Glomerular endothelial cell (primary cell): ENCODE measurements at places on chromosomes 3 and 15.

DNA sequence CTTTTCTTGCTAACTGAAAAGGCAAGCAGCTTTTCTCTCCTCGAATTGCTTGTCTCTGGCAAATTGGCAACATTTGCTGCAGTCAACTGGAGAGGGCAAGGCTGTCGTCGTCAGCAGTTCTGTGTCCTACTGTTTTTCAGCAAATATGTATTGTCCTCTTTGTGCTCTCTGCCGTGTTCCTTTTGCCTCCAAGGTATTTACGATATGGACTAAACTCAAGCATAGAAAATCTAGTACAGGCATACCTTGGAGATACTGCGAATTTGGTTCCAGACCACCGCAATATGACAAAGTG is 558 bp upstream of the SLC30A4 start:
- DNase-seq, result no peak

DNA sequence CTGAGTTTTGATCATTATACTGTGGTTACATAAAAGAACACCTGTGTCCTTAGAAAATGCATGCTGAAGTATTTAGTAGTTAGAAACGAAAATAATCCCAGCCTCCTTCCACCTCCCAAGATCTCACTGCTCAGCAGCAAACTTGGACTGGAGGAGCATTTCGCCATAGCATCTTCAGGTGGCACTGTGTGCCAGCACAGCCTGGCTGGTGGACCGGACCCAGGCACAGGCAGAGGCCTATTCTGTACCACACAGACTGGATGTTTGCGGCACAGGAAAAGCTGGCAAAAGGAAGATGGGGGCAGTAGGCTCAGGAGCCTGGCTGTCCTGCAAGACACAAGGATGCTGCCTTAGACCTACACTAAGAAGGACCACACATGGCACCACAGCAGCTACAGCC is 10.2 kb downstream of the STIMATE start:
- no peak for DNase-seq

GRCh38 chr3:196563721-196564225 is 4.6 kb downstream of the WDR53 start:
- peak; percentile 22 for DNase-seq

DNA sequence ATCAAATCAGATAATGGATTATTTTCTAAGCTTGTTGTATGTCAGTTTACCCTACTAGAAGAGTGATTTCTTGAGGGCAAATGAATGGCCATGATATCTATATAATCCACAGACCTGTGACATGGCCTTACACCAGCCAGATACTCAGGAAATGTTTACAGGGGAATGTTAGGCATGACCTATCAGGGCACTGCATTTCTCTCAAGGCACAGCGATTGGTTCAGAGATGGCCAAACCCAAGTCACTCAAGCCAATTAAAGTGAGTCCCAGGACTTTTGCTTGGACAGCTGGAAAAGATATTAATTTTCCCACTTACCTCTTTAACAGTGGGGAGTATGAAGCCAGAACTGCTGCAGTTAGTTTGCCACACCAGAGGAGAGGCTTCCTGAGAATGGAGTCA is 28.7 kb upstream of the GATA2 start:
- no peak for DNase-seq
